T-helper 22 cell (primary cell): ENCODE measurements at places on chromosomes 6 and 20.

GRCh38 chr6:35034411-35035191 is 106.5 kb downstream of the TCP11 start:
- no peak for DNase-seq

- no peak for DNase-seq
Measured at GRCh38 chr6:25553502-25553901, 98.5 kb upstream of the SCGN start.

DNA sequence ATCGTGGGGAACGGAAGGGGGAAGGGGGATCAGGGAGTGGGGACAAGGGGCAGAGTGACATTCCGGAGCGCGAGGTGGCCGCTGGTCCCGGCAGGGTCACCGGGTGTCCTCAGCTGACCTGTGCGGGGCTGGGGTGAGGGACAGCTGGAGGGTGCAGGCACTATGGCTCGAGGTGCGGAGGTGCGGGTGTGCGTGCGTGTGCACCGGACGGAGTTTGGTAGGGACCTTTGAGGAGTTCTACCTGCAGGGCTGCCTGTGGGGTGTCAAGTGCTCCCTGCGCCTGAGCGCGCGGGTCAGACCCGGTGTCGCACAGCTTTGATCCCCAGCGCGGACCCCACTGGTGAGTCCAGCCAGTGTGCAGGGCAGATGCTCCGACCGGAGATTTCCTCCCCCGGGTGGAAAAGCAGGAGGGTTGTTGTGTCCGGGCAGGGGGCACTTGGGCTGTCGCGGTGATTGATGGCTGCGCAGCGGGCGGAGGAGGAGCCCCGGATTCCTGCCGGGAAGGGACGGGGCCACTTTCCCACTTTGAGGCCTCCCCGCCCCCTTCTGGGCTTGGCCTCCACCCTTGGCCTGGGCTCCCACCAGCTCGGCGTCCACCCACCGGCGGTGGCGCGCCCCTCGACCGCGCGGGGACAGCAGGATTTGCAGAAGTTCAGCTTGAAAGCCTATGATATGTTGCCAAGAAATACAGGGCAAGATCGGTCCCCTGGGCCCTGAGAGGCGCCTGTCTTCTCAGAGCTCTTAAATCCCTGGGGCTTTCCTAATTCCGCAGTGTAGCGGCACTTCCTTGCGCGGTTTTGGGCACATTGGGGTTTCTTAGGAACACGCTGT is 658 bp downstream of the RIN2 start:
- no peak for DNase-seq

DNA sequence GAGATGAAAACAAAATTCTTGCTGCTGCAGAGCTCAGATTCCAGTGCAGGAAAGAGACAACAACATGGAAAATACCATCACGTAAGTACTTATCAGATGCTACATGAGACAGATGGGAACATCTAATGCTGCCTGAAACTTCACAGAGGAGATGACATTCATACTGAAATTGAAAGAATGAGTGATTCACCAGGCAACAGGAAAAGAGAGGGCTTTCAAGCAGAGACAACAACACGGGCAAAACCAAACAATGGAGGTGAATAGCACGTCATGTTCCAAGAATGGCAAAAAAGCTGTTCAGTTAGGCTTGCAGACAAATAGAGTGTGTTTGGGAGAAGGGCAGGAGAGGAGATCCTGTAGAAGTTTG is 39.3 kb downstream of the GTF2H5 start:
- no peak for DNase-seq

DNA sequence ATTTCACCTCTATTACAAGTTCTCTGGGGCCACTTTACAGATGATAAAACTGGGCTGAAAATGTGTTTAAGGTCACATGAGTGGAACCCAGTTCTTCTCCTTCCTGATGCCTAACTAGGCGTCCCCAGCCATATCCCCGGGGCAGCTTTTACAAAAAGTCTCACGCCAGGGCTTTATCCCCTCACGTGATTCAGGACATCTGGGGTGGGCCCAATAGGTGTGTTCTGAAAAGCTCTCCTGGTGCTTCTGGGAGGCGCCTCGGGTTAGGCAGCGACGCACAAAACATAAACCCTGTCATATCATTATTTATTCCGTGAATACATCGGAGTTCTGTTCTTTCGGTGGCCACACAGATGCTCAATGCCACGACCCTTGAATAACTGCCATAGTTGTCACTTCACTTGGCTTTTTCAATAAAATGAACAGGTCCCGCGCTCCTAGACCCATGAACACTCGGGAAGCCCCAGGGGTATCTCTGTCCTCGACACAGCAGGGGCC is 32.1 kb downstream of the SF3B5 start:
- no peak for DNase-seq

DNA sequence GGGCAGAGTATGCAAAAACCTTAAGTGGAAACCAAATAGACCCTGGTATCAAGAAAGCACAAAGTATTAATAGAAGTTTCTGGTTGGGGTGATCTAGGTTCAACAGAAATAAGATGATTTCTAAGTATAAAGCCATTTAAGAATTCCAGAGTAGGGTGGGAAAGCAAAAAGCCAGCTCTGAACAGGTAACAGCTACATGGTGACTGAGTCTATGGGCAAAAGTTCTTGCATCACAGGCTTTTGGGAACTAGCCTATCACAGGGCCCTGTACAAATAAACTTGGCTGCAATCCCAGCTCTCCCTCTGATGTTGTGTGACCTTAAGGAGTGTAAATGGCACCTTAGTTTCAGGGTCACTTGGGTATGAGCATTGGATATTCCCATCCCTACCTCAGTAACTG is 5.5 kb downstream of the TCF19 start:
- DNase-seq, result no peak

DNA sequence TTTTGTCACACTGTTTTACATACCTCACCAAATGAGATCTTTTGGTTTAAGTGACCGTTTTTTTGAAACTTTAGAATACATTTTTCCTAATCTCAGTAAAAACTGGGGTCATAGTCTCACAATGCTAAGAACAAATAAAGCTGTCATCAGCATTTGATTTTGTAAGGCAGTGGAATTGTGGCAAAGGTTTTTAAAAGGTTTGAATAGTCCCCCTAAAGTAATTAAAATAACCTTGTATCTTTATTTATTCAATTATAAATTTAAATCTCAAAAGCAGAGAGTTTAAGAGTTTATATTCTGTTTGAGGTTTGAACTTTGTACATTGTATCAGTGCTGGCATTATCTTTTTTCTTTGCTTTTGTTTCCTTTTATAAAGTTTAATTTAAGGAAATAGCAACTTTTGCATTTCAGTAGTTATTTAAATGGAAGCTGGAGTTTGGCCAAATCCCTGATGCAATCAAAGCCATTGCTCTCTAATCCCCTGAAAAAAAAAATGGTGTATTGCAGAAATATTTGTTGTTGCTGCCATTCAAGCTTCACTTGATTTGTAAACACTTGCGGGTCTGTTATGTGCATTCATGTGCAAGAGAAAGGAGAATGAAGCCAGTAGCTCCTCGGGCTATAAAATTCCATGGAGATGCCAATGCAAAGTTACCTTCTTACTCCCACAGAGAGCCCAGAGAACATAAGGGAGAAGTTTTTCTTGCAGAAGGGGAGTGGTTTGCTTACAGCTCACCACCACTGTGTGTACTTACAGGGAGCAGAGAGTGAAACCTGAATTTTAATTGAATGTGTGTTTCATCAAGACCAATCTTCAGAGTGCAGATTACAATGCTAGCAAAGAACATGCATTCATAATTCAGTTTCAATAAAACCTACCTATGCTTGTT is 391.8 kb downstream of the ARHGAP18 start:
- no peak for DNase-seq

DNA sequence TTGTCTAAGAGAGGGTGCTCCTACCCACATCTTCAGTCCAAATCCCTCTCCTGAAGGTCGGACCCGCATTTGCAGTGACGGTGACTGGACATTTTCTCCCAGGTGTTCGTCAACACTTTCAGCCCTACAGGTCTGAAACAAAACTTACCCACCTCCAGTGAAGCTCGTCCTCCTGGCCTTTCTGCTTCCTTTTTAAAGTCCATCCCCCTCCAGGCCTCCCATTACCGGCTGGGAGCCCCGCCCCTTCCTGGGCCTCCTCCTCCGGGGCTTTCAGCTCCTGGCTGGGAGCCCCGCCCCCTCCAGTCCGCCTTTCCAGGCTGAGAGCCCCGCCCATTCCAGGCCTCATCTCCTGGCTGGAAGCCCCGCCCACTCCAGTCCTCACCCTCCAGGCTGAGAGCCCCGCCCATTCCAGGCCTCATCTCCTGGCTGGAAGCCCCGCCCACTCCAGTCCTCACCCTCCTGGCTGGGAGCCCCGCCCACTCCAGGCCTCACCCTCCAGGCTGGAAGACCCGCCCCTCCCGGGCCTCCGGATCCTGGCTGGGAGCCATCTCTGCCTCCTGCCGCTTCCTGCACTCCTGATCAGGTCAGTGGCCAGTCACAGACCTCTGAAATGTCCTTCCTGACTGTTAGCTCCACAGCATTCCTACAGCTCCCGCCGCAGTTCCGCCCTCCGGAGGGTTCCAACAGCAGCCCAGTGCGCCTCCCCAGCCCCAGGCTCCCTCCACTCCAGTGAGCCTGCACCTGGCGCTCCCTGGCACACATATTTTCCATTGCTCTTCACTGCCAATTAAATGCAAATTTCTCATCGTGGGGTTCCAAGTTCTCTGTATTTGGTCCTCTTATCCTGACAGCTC is 98.5 kb downstream of the LY86 start:
- no peak for DNase-seq

DNA sequence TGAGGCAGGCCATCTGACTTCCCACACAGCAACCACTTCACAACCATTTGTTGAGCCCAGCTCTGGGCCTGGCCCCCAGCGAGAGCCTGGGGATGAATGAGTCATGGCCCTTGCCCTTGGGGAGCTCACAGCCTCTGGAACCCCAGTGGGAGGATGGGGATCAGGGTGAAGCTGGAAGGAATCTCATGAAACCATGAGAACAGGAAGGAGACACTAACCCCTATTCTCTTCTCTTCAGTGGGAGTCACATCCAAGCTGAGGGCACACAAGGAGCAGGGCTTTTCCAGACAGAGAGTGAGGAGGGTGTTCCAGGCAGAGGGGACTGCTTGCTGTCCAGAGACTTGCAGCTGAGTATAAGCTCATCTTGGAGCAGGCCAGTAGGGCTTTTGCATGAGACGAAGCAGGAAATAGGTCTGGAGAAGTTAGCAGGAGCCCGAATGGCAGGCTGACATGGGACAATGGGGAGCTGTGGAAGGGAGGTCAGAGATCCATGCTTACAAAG is 7.5 kb downstream of the FOXS1 start:
- DNase-seq, result no peak

- DNase-seq, result no peak
Measured at GRCh38 chr20:47466213-47466612, 35.5 kb upstream of the NCOA3 start.

- DNase-seq, result no peak
Measured at GRCh38 chr6:125154118-125154760, 666 bp downstream of the TPD52L1 start.

DNA sequence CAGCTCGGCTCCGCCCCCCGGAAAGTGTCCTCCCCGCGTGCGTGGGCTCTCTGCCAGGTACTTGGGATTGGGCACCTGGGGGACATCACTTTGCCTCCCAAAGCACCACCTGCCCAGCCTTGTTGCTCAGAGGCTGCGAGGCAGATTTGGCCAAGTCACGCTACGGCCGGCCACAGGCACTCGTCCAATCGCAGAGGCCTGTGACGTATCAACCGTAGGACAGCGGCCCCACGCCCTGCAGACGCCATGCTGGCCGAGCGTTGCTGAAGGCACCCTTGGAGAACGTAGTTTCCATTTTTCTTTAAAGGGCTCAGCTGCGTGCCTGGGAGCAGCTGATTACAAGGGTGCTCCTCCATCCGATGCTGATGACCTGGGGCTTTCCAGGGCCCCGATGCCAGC is 3.1 kb downstream of the NTSR1 start:
- no peak for DNase-seq

DNA sequence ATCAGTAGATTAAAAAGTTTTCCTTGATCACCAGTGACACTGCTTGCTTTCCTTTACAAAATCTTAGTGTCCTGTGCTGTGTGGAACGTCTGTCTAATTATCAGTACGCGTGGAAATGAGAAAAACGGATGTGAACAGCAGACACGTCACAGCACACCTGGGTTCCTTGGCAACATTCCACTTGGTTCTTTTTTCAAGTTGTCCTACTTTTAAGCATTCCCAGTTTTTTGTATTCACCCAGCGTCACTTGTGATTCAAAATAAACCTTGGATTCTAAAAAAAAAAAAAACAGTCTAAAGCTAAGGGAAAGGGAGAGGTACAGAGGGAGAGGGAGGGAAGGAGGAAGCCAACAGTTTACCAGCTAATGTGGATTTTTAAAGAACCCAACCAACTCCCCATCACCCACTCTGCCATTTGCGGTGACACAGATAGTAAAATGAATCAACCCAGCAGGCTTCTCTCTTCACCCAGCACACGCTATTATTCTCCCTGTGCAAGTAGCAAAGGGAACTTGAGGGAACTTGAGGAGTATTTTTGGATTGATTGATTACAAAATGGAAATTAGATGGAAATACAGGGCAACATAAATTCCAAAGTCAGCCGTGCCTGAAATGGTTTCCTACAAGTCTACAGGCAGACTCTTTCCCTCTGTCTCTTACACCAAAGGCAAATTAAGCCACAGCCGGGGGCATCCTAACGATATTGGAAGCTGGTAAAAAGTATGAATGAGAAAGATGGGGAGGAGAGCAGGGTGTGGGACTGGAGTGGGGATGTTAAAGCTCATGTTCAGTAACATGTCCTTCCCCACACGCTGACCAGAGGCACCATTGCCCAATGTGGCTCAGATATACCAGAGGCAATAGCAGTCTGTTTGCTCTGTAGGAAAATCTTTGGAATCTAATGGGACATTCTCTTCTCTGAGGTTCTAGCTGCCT is 129.8 kb downstream of the SASH1 start:
- DNase-seq, result no peak

GRCh38 chr6:79997728-79998127 is 6.7 kb upstream of the TTK start:
- DNase-seq, result no peak

GRCh38 chr6:8084586-8084985 is 17.8 kb downstream of the EEF1E1 start:
- DNase-seq, result no peak

DNA sequence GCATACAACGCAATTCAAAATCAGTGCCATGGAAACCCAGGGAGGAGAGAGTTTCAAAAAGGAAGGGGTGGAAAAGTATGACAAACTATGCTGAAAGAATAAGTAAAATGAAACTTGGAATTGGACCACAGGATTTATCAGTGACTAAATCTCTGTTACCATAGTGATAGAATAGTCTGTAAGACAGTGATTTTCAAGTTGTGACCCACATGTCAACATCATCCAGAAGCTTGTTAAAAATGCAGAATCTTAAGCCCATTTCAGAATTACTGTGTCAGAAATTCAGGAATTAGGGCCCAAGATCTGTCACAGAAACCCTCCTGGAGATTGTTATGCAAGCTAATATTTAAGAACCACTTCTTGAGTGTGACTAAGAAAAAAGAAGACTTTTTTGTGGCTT is 417.7 kb upstream of the JAG1 start:
- DNase-seq, result no peak

DNA sequence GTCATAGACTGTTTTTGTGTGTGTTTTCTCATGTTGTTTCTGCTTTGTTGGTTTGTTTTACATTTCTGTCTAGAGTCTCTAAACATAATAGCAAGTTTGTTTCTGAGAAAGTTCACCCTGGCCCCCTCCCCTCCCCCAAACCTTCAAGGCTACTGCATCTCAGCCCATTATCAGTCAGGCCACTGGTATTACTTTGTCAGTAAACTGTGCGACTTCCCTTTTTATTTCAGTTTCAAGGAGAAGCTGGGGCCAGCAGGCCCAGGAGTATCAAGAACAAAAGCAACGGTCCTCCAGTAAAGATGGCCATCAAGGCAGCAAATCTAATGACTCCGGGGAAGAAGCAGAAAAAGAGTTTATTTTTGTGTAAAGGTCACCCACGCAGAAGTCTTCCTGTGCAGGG is 32.8 kb upstream of the SCGN start:
- no peak for DNase-seq

GRCh38 chr6:89527634-89528033 is 94.7 kb downstream of the ANKRD6 start:
- no peak for DNase-seq
